Activated CD4-positive, CD25-positive, alpha-beta regulatory T cell treated with anti-CD3 and anti-CD28 coated beads, Interleukin-2, amount 50 U/mL, for 16 hours (primary cell): ENCODE measurements at places on chromosomes 5 and 9.

GRCh38 chr9:82124090-82124489, 135.5 kb downstream of the SPATA31D1 start:
- no peak for DNase-seq

- no peak for DNase-seq
Observed at GRCh38 chr5:14347522-14347921, 204.4 kb downstream of the TRIO start.

- DNase-seq, result no peak
Observed at GRCh38 chr9:75378036-75378435, 289.7 kb downstream of the OSTF1 start.

- no peak for DNase-seq
Observed at GRCh38 chr9:135787776-135788575, 86.0 kb downstream of the KCNT1 start.

- no peak for DNase-seq
Observed at GRCh38 chr9:134707031-134707680, 65.6 kb downstream of the COL5A1 start.

GRCh38 chr9:90773617-90774016, 28.0 kb upstream of the SYK start:
- no peak for DNase-seq

DNA sequence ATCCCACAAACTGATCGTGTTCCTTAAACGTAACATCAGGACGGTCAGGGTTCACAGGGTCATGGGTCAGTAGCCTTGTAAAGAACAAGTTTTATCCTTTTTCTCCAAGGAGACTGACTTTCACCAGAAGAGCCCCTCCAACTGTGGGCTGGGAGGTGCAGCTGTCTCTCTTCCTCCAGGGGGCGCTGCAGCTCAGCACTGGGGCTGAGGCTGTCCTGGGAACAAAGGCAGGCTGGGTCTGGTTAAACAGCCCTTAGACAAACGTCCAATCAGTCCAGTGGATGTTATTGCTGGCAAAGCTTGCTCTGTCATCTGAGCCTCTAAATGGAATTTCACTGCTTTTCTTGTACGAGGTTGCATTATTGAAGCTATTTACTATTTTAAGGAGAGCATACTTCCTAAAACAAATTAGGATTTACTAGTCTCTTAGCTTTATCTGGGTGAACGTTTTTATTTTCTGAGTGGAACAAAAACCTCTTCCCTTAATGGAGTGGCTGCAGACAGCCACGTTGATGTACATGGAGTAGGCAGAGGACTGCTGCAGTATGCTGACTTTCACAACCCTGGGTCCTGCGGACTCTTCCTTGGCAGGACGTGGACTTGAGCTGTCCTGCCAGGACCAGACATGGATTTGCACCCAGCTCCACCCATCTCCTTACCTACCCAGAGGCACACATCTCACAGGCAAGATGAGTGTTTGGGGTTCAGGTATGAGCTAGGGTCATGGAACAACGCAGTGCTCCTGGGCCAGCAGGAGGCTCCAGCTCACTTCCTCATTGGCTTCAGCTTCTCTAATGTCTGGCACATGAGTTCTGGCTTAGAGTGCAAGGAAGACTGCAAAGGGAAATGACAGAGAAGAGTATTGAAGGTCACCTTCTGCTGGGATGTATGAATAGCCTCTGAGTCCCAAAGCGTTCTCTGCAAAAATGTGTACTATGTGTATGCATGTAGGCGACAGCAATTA, 7.8 kb downstream of the EXOSC2 start:
- DNase-seq, result peak; percentile 55

- no peak for DNase-seq
Observed at GRCh38 chr5:122985006-122985700, 51.4 kb downstream of the PPIC start.

GRCh38 chr9:19976226-19976625, 187.4 kb upstream of the SLC24A2 start:
- no peak for DNase-seq

- no peak for DNase-seq
Observed at GRCh38 chr9:134474055-134474370, 147.8 kb downstream of the RXRA start.

DNA sequence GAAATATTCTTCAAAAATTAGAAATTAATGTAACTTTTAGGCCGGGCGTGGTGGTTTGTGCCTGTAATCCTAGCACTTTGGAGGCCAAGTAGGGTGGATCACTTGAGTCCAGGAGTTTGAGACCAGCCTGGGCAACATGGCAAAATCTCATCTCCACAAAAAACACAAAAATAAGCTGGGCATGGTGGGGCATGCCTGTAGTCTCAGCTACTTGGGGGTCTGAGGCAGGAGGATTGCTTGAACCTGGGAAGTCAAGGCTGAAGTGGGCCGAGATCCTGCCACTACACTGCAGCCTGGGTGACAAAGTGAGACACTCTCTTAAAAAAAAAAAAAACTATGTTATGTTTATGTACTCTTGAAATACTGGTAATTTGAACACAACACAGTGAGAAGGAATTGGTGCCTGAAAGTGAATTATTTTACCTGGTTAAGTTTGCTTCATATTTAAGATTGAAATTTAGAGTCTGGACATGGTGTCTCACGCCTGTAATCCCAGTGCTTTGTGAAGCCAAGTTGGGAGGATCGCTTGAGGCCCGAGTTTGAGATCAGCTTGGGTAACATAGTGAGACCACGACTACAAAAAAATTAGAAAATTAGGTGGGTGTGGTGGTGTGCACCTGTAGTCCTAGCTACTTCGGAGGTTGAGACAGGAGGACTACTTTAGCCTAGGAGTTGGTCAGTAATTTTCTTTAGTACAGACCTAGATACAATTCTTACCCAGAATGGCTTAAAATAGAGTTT, 15.0 kb downstream of the ARRDC3 start:
- no peak for DNase-seq

- DNase-seq, result peak; percentile 46
Observed at GRCh38 chr5:175696139-175696854, 38.4 kb downstream of the HRH2 start.
